H54 (cell line): ENCODE measurements at places on chromosomes 2 and 18.

DNA sequence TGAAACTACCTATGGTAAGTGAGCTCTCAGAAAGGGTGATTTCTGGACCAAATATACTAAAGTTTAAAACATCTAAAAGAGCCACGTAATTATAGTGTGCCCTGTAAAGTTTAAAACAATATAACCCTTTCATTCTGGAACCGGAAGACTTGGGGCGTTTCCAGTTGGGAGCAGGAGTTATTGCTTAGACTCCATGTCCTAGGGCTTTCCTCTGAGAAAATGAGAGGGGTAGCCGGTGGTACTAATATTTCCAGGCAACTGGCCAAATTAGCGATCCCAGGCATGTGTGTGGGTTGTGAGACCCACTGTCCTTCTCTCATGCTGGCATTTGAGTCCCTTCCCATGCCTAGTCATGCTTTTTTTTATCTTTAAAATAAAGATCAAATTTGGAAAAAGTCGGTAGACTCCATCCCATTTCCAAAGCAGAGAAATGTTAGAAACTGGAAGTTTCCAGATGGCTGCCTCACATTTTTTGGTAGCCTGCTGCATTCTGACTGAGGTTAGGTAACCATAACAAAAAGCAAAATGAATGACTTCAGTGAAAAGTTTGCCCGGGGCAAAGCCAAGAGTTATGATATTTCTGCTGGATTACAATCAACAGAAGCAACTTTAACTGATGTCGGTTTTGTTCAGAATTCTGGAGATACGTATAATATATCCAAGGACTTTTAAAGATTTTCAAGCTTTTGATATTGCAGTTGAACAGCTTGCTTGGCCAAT lies 227.4 kb downstream of the SS18 start:
- DNase-seq, result no peak

DNA sequence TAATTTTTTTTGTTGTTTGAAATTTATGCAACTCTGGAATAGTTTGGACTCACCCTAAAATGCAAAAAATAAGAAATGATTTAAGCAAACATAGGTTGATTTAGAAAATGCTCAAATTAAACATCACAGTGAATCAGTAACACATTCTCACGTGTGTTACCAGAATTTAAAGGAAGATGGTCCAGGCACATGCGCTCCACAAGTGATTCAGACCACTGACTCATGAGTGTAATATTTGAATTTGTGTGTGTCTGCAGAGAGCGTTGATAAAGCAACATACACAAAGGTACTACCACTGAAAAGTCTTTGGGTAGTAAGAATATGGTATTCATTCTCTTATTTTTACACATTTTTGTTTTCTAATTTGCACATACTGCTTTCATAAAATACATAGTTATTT lies 7.9 kb downstream of the SS18 start:
- no peak for DNase-seq

GRCh38 chr18:49055754-49056172 lies 105.0 kb upstream of the SMAD7 start:
- peak; percentile 57 for DNase-seq

GRCh38 chr2:143607231-143608062 lies 478.2 kb downstream of the ARHGAP15 start:
- DNase-seq, result no peak

DNA sequence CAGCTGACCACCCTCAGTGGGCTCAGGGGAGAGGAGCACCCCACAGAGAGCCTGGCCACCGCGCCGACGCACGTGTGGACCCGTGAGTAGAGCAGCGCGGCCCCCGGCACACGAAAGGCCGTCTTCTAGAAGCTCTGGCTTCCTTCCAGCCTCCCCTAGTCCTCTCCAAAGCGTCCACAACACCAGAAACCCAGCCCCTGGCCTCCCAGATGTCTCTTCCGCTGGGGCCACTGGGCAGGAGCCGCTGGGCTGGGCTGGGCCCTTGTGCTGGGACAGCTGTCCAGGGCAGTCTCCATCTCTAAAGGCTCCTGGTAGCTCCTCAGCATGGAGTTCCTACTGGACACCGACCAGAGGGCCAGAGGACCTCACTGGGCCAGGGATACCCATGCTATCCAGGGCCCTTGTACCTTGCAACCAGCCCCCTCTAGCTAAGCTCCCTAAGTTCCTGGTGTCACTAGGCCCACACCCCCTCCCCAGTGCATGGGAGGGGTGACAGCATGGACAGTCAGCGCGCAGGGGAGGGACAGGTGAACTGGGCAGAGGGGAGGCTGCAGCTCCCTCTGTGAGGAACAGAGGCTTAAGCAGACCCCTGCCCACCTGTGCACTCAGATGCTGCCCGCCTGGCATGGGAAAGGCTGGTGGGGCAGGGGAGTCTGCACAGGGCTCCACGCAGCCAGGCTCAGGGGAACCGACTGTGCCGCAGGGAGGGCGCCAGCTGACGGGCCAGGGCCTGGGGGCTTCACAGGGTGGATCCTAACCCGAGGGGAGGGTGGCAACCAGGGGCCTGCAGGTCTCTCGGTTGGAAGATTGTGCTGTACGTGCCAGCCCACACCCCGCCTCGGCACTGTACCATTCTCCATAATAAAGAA lies 32.9 kb downstream of the MTERF4 start:
- no peak for DNase-seq

DNA sequence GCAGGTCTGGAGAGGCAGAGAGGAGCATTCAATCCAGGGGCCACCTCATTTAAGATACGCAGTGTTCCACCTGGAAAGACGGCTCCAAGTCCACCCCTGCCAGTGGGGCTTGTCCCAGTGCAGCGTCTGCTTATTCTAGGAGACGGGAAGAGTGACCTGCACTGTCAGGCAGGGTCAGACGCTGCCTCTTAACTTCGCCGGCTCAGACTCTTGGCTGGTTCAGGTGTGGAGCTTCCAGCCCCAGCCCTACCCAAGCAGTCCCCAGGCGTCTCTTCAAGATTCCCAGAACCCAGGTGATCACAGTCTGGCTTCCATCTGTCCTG lies 208.5 kb downstream of the TFCP2L1 start:
- no peak for DNase-seq

DNA sequence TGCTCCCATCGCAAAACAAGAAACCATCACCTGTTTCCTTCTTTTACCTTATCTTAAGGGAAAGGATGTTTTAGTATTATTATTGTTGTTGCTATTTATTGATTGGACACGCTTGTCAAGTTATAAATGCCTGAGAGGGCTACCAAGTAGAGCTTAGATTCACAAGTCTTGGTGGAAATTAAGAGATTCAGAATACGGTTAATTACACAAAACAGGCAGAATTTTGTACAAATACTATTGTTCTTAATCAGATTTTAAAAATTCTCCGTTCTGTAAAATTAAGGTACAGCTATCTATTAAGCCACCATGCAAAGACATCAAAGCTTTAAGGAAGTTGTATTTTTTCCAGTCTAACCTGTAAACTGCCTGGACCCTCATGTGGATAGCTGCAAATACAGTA lies 1.1 kb upstream of the ZNF521 start:
- DNase-seq, result no peak

DNA sequence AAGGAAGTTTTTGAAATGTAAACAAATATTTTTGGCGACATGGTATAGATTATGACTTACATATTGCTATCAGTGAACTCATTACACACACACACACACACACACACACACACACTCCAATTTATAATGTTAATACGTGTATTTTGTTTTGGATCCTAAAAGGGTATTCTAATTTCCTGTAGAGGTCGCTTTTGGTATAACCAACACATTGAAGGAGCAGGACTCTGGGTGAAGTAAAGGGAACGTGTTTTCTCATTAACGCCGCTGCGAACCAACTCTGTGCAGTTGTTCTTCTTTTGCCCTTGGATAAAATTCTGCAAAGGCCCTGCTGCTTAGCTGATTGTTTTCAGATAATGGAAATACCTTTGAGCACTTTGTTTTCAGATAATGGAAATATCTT lies 190.4 kb downstream of the PMAIP1 start:
- no peak for DNase-seq

DNA sequence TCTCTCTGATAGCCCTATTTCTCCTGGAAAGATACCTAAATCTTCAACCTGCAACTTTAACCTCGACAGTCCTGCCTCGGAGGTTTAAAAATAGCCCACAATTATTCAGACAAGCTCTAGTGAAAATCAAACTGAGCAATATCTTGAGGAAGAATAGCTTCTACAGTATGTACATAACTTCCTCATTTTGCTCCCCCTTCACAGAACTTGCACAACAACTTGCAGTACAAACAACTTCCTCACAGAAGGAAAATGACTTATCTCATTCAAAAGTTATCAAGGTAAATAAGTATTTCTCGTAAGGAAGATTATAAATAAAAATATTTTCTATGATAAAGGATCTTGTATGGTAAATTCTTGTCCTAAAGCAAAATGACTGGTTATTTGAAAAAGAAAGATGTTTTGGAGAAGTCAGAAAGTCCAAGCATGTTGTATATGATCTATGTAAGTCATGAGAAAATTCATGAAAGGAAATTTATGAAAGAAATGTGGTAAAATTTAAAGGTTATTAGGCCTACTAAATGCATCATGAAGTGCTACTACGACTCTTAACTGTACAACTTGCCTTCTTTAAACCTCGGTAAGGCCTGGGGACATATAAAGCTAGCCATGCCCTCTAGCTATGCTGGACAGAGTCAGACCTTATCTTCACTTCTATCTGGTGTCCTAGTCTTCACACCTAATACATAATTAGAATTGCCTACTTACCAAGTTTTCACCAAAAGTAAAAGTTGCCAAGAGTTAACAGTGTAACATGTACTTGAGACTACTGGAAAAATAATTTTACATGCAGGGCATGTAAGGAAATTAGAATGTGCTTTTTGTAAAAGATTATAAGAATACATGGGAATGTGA lies 394.5 kb downstream of the DLGAP1 start:
- no peak for DNase-seq

DNA sequence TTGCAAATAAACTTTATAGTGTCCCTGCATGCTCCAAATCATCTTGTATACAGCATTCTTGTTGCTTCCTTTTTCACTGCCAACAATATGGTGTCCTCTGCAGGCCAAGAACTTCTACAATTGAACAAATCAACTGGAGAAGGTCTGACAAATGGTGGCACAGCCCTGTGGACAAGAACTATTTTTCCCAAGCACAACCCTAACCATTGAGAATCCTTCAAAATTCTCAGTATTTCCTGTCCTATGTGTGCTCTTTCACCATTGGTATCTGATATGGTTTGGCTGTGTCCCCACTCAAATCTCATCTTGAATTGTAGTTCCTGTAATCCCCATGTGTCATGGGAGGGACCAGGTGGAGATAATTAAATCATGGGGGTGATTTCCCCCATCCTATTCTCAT lies 865.1 kb upstream of the ACVR2A start:
- no peak for DNase-seq

GRCh38 chr2:81876624-81877023 lies 1572.1 kb upstream of the LRRTM1 start:
- DNase-seq, result no peak

DNA sequence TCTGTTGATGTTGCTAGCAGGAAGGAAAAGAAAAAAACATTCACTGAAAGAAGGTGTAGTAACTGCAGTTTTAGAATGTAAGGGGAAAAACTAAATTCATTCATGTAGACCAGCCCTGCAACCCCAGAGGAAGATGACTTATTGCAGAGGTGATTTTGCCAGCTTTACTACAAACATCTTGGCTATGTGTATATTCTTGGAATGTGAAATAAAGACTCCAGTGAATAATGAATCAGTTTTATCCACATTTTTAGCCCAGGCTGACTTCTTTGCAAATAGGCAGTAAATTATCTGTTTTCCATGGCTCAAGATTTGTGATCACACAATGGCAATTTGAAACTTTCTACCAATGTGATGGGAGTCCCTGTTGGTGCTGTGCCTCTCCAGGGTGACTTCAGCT lies 206.1 kb upstream of the SETBP1 start:
- no peak for DNase-seq

- DNase-seq, result no peak
Measured at GRCh38 chr2:109070290-109070689, 58.7 kb upstream of the SH3RF3 start.

DNA sequence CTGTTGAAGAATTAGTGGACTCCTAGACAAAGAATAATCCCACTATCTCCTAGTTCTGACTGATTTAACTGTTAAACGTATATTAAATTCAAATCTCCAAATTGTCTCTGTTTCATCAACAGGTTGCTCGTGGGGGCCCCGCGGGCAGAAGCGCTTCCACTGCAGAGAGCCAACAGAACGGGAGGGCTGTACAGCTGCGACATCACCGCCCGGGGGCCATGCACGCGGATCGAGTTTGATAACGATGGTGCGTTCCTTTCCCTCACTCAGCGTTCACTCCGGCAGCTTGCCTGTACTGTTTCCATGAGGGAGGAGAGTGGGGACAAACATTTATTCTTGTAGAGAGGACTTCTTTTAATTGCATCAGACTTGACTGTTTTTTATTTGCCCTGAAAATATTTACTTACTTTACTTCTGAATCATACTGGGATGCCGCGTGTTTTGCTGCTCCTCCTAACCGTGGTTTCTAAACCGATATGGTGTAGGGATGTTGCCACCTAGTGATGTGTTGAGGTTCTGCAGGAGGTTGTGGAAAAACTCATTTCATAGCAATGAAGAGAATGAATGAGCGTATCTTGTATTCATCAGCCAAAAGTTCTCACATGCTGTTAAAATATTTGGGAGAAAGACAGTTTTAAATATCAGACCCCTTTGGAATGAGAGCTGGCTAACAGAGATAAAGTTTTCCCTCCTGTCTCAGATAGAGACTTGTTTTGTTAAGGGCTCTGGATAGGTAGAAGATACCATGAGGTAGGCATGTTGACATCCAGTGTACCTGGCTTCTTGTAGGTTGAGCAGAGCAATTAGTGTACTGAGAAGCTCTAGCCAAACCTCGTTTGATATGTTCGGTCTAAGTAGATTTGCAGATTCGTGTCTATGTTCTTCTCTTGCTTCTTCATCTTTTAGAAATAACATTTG lies 38.3 kb downstream of the ITGA6 start:
- DNase-seq, result peak; percentile 47

GRCh38 chr2:169509298-169509885 lies at the start of gene KLHL41:
KLHL41 (plus strand) TSS chr2:169509702; CDS start chr2:169509779, 77 bp downstream.
- DNase-seq, result no peak

DNA sequence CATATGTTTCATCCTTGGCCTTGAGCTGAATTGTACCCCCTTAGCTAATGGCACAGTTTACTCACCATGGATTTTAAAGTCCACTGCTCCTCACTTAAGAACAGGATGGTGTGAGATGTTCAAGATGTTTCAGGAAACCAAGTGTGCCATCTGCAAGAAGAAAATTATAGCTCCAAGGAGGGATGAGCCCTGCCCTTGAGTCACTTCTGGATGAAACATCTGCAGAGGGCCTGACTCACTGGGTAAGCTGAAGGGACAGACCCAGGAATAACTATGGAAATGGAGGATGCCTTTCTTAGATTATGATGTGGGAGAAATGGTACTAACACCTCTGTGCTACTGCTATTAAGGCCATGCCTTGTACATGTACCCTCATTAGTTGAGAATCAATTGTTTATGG lies 6.4 kb downstream of the MARS2 start:
- no peak for DNase-seq

- DNase-seq, result no peak
Measured at GRCh38 chr2:121803503-121803902, 48.1 kb downstream of the TSN start.

DNA sequence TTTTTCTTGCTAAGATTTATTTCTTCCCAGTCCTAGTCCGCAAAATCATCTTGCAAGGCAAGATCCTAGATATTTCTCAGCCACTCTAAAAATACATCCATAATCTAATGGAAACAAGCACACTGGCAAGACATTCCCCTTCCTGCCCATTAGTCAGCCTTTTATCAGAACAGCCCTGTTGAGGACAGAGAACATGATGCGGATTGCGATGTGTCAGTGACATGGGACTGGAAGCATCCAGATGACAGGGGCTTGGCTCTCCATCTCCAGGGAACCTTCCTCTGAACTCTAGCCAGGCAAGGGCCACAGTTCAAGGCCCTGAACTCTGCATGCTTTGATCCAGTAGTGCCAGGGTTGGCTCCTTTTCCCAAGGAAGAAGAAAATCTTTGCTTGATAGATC lies 70.0 kb downstream of the VSNL1 start:
- no peak for DNase-seq

GRCh38 chr2:228329282-228329681 lies 147.8 kb upstream of the SPHKAP start:
- DNase-seq, result no peak
